ENCODE measurements at places on chromosomes 5 and 9.

- no peak for DNase-seq
These were observed 19.8 kb downstream of the TXNDC8 start for GRCh38 chr9:110317911-110318310.

DNA sequence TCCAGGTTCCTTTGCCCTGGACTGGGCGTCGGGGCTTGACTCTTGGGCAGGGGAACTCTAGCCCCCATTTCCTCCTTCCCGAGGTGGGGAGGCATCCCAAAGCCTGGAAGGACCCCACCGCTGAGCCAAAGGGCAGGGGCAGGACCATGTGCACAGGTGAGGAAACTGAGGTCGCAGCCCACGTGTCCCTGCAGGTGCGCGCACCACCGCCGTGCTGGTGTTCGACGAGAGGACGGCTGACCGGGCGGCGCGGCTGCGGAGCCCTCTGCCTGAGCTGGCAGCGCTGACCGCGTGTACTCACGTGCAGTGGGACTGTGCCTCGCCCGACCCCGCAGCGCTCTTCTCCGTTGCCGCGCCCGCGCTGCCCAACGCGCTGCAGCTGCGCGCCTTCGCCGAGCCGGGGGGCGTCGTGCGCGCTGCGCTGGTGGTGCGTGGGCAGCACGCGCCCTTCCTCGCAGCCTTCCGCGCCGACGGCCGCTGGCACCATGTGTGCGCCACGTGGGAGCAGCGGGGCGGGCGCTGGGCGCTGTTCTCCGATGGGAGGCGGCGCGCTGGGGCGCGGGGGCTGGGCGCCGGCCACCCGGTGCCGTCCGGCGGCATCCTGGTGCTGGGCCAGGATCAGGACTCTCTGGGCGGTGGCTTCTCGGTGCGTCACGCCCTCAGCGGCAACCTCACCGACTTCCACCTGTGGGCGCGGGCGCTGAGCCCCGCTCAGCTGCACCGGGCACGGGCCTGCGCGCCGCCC is 2.8 kb downstream of the ADGRD2 start:
- DNase-seq, result peak; percentile 55

DNA sequence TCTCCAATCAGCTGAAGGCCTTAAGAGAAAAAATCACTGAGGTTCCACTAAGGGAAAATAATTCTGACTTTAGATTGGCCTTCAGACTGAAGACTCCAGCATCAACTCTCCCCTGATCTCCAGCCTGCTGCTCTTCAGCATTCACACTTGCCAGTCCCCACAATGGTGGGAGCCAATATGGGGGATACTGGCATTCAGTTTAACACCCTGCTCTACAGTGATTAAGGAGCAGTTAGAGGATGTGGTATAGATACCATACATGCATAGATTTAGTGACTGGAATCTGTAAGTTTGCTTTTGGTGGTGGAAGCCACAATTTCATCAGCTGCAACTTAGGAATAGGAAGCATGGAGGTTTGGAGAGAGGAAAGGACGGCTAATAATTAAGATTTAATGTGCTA is 2017.7 kb upstream of the CDH6 start:
- no peak for DNase-seq

GRCh38 chr5:163595932-163596607 is 90.7 kb downstream of the MAT2B start:
- DNase-seq, result no peak

- no peak for DNase-seq
These were observed 198.8 kb upstream of the EFNA5 start for GRCh38 chr5:107869438-107870115.

DNA sequence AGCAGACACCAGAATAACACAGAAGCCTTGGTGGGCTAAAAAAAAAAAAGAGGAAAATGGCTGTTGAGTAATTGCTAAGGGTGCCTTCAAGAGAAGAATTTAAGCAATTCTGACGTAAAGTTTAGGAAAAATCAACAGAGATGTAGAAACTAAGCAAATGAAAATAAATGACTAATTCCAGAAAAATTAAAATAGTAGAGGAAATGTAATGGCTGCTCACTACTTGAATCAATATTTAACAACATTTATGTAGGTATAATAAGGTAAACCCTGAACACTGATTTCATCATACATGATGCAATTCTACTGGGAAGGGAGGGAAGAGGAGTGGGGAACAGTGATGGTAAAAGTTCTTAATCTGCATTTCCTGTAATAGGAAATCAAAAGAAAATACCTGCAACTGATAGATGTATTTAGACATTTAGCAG is 41.4 kb downstream of the PUM3 start:
- no peak for DNase-seq

GRCh38 chr5:134138416-134139376 is 24.2 kb downstream of the TCF7 start:
- DNase-seq, result no peak

DNA sequence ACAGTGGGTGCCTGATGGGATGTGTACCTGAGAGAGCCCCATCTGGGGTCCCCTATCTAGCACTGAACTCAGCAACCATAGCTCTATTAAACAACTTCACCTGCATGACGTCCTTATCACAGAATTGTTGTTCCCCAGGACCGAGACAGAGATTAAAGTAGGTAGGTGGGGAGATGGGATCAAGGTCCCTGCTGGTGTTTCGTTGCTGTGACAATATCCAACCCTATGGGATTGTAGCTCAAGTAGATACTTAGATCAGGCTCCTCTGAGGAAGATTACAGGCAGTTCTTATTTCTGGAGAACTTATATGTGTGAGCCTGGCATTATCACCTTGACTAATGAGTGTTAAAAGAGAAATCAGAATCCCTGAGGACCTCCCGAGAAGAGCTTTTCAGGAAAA is 84.9 kb downstream of the SLC28A3 start:
- DNase-seq, result no peak

GRCh38 chr5:124735169-124735858 is 11.1 kb downstream of the ZNF608 start:
- peak; percentile 83 for DNase-seq

- no peak for DNase-seq
These were observed 460.2 kb downstream of the ICE1 start for GRCh38 chr5:5882706-5883105.

- no peak for DNase-seq
These were observed 759.7 kb downstream of the BRINP1 start for GRCh38 chr9:118609355-118610044.

DNA sequence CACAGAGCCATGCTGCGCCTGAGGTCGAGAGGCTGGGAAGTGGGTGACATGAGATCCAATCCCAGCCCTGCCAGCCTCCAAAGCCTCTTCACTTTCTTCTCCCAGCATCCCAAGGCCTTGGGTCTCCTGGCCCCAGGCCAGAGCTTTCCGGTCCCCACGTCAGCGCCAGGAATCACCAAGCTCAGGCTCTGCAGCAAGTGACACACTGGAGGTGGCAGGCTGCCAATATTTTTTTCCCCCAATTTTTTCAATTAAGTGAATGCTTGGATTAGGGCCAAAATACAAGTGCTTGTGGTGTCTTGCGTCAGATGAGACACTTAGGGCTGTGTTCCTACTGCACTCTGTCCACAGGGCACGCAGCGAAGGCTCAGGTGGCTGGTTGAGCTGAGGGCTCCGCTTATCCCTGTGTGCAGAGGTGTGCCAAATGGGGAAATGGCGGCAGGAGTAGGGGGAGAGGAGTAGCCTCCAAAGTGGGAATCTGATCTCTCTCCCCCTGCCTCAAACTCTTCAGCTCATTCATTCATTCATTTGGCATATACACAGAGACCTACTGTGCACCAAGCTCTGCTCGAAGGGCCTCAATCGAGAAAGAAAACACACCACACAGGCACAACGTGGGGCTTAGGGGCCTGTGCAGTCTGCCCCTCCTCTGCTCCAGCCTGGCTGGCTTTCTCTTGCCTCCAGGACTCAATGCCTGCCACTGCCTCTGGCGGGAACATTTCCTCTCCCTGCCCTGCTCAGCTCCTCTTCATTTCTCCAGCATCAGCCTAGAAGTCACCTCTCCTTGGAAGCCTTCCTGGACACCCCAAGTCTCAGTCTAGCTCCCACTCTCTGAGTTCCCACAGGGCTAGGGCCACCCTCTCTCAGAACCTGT is 16.6 kb downstream of the SH3PXD2B start:
- DNase-seq, result no peak

- no peak for DNase-seq
These were observed 86.3 kb upstream of the PJA2 start for GRCh38 chr5:109496112-109496511.

- DNase-seq, result no peak
These were observed 122.3 kb downstream of the GNAQ start for GRCh38 chr9:77909306-77909705.

- DNase-seq, result no peak
These were observed 18.6 kb downstream of the STKLD1 start for GRCh38 chr9:133394687-133395271.

DNA sequence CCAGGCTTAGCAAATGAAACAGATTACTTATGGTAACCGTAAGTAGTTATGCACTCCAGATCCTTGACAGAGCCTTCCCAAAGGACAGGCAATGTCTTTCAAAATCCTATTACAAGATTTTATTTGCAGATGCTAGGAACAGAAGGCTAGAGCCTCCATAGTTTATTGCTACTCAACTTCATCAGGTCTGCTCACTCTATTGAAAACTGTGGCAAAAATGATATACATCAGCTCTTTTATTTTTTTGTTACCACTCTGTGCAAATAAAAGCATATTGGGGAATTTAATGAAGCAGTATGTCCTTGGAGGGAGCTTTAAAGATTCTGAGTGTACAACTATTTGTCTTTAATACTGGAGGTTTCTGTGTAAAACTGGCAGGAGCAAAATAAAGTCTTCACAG is 46.5 kb downstream of the SLC44A1 start:
- no peak for DNase-seq

DNA sequence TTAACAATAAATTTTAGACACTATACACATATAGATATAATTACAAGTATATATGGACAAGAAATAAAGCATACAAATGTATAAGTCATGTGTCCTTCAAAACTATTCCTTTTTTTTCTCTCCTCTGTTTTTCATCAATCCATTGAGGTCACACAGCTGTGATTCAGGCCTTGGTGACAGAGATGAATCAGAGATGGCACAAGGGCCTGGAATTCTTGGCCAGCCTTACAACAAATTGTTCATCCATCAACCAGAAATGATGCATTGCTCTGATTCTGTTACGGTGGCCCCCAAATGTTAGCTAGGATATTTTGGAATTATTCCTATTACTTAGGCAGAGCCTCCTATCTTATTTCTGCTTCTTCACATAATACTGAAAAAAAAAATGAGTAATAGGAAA is 108.7 kb upstream of the MPDZ start:
- DNase-seq, result no peak

- DNase-seq, result no peak
These were observed 166.9 kb downstream of the CDC42SE2 start for GRCh38 chr5:131430794-131431193.

DNA sequence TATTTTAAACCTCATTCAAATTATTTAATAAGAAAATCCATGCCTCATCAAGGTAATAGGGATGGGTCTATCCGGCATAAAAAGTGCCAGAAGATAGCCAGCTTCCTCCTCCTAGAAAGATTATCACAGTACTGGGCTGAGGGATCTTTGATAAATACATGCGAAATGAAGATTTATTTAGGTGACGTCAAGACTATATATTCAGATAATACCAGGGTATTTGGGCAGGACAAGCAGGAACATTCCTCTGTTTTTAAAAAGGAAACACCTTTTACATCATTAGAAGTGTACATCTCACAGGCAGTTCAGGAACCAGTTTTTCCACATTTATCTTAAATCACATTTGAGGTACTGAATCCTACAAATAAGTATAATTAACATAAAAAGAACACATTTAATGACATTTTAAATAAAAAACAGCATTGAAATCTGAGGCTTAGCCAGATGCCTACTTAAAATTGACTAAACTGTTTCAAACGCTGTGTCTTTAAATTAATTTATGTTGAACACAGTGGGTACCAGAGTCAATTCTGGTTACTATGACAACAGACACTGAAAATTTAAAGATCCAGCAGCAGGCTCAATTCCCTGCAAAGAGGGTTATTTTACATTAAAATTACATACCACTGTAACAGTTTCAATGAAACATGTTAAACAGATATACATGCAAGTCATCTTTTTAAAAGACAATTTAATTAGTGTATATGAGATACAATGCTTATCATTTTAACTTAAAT is 124.7 kb upstream of the SLCO6A1 start:
- DNase-seq, result no peak

- DNase-seq, result no peak
These were observed 1726.5 kb downstream of the MAT2B start for GRCh38 chr5:165231821-165232508.

DNA sequence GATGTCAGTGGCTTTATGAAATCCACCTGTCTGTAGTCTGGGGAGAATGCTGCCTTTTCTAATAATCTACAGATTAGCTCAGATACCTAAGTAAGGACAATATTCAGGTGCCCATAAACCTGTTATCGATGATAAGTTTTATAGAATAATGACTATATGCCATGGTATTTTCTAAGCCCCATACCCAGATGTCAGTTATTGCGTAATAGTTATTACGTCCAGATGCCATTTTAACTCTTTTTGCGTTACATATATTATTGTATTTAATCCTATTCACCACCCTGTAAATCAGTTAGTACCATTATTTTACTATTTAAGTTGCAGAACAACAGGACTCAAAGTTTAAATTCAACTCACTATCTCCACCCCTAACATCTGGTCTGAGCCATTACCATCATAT is 1343.9 kb upstream of the ACO1 start:
- DNase-seq, result no peak

GRCh38 chr9:81455462-81456219 is 233.7 kb downstream of the TLE1 start:
- DNase-seq, result no peak

DNA sequence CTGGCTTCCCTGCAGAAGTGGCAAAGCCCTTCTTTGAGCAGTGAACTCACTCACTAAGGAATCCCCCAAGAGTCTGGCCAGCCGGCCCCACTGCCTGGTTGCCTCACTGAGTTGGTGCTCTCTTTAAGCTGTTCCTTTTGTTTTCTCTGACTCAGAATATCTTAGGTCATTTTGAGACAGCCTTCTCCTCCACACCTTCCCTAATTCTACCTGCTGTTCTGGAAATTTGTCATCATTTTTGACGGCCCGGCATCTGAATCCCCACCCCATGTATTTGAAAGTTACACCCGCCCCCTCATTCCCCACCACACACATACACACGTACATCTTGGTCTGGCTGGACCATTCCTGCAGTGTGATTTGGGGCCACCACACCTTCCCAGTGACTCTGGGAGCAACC is 41.8 kb downstream of the FGF1 start:
- no peak for DNase-seq

GRCh38 chr5:142821733-142822487 is 51.7 kb downstream of the ARHGAP26 start:
- peak; percentile 38 for DNase-seq

DNA sequence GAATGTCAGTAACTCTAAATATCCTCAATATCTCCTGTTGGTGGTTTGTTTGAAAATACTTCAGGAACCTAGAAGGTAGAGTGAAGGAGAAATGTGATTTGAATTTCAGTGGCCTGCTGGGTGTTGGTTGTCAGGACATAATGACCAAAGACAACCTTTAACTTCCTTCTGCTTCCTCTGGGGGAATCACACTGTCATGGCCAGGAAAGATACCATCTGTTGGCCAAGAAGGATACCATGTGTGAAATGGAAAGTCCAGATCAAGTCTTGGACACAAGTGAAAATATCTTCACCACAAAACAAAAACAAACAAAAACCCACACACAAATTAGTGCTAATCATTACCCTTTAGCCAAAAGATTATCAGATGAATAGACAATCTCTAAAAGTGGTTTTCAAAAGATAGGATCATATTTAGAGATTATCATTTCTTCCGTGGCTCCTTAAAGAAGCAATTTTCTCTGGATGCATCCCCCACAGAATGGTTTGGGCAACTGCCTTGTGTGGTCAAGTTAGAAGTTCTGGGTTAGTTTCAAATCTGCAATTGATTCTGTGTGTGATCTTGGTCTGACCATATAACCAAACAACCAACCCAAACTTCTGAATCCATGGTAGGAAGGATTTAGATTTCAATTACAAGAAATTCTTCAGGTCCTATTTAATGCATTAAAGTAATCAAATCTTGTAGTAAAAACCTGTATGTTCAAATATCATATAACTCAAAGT is 1.6 kb downstream of the C1QTNF3 start:
- no peak for DNase-seq
